ENCODE measurements at places on chromosomes 16 and 17.

DNA sequence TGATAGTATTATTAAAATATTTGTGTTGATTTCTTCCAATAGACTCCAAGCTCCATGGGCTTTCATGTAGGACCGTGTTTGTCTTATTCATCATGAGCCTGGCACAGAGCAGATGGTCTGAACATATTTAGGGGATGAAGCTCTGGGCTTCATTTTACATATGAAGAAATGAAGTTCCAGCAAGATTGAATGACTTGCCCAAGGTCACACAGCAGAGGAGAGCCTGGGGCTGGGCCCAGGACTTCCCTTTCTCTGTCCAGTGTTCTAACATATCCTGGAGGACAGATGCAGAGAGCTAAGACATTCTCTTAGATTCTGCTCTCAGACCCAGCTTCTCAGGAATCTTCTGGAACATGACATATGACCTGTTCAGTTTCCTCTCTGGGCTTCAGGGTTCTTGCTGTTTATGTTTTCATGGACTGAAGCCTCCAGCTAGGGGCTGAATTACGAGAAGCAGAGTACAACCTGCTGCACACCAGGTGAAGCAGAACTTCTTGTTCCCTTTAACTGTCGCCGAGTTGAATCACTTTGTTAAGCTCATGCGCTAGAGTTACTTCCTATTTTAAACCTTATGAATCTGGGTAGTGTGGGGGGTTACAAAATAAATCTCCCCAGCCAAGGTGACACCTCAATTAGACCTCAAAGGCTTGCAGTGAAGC is 53.6 kb downstream of the GPRC5B start:
- DNase-seq: no peak

DNA sequence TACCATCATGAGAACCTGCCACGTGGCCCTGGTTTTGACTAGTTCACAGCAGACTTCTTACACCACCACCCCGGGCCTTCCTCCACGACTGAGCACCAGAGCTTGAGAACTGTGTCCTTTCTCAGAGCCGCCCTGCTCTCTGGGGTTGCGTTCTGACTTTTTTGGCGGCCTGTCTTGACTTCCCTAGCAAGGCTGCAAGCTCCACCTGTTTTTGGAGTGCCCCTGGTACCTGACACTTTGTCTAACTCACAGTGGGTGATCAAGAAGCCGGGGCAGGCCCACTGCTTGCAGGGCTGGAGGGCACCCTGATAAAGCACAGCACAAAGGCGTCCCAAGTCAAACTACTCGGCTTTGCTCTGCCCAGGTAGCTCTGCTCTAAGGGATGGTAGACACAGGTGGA is 154.3 kb downstream of the SDK2 start:
- no peak for DNase-seq

DNA sequence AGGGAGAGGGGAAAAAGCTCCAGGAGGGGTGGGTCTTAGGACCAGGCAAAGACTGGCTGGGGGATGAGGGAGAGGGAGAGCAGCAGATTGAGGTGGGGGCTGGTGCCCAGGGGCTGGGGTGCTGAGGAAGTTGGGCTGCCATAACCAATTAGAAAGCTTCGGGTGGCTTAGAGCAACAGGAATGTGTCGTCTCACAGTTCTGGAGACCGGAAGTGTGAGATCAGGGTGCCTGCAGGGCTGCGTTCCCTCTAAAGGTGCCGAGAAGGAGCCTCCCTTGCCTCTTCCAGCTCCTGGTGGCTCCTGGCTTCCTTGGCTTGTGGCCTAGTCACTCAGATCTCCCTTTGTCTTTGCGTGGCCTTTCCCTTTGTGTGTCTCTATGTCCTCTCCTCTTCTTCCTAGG is 2.2 kb downstream of the IL34 start:
- DNase-seq: no peak

- no peak for DNase-seq
Observed at GRCh38 chr17:51362811-51363585, 102.7 kb downstream of the UTP18 start.

Data from colonic mucosa (tissue), 4 donors.